HFF-Myc (cell line): ENCODE measurements at places on chromosomes 6 and 20.

- no peak for DNase-seq
Observed at GRCh38 chr20:41006936-41007474, 21.6 kb upstream of the TOP1 start.

GRCh38 chr20:4812641-4813075, 90.9 kb downstream of the PRND start:
- no peak for DNase-seq

DNA sequence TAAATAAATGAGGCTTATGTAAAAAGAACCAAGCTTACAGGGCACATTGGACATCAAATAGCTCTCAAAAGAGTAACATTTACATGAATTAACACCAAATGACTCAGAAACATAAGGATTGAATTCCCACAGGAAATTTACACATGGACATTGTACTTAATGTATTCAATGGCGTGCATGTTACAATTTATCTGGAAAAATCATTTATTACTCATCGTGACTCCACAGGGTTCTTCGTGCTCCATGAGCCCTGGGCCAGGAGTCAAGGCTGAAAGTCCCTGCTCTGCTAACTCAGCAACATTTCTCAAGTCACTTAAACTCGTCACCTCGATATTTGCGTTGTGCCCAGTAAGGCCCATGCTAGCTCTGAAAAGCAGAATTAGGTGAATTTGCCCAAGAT, 158.5 kb downstream of the PHACTR1 start:
- peak; percentile 59 for DNase-seq

- DNase-seq: no peak
Observed at GRCh38 chr6:47034421-47034820, 7.7 kb downstream of the ADGRF1 start.

DNA sequence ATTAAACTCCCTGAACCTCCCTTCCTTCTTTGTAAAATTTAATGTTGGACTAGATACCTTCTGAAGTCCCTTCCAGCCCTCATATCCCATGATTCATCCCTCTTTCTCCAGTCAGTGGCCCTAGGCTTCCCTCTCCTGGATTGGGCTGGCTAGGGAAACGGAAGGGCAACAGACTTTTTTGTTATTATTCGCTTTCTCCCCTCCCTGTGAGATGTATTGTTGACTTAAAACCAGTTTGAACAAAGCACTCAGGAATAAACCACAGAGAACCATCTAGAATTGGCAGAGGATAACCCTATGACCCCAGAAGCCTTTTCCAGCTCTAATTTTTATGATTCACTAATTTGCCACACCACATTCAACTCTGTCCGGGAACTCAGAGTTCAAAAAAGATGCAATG, 239.7 kb upstream of the SUPT3H start:
- no peak for DNase-seq

DNA sequence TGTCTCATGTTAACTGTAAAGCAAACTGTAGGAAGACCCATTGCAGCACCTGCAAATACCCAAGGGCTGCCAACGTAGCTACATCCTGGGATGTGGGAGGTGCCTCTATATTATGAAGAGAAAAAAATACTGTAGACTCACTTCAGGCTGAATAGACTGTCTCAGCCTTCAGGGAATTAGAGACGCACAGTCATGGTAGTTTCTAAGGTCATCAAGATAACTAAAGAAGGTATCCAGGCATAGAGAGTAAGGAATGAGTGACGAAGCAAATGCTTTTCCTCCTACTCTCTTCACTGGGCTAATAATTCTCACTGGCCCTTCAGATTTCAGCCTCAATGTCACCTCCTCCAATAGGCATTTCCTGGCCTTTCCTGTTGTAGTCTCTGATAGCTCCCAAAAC, 121.6 kb upstream of the ECI2 start:
- no peak for DNase-seq

- DNase-seq: no peak
Observed at GRCh38 chr20:41175201-41175651, 37.9 kb downstream of the PLCG1 start.

DNA sequence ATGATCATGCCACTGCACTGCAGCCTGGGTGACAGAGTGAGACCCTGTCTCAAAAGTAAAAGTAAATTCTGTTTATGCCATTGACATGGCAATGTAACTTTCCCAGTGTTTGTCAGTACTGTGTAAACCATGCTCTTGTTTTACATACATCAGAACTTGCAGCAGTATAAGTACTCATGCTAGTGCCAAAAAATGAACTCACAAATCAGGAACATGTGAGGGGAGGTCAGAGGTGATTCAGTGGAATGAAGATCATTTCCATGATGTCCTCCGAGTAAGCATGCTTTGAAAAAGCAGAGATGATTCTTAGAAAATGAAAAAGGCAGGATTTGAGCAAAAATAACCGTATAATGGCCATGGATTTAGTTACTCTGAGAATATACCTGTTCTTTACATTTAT, 81.9 kb downstream of the ANKS1A start:
- peak; percentile 80 for DNase-seq

- no peak for DNase-seq
Observed at GRCh38 chr6:39876826-39877225, 57.4 kb downstream of the MOCS1 start.

- DNase-seq: no peak
Observed at GRCh38 chr6:108432792-108433191, 127.9 kb upstream of the FOXO3 start.

- no peak for DNase-seq
Observed at GRCh38 chr6:157625764-157626163, 197.3 kb upstream of the SNX9 start.

- no peak for DNase-seq
Observed at GRCh38 chr6:105882121-105882803, 203.9 kb upstream of the PRDM1 start.

GRCh38 chr6:3939964-3940363, 90.8 kb downstream of the FAM50B start:
- no peak for DNase-seq

DNA sequence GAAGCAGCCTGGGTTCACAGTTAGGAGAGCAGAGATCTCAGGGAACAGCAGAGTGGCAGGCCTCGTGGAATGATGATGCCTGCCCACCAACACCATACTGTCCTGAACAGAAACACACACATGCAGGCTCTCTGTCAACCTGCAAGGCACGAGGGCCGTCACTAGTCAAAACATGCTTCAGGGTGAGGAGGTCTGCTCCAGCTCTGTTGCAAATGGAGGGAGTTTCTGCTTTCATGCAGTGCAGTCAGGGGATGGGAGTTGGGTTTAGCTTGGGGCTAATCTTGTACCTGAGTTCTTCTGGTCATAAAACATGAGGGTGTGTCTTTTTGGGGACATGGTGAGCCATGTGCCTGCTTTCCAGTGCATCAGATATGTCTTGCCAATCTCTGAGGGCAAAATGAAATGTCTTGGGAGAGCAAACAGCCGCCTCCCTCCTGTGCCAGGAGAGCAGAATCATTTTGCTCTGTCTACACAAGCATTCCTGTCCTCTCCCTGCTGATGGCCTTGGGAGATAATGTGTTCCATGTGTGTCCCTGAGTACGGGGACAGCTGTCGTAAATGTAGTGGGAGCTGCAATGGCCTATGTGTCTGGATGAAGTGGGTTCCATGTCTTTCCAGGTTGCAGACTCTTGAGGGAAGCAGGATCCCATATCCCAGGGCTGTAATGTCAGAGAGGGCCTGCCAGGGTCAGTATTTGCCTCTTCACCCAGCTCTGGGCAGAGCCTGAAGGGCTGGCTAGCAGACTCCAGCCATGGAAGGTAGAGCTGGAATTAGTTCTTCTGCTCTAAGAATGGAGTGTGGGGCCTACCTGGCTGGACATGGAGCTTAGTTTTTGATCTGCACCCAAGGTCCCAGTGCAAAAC, 40.6 kb downstream of the MAFB start:
- no peak for DNase-seq

DNA sequence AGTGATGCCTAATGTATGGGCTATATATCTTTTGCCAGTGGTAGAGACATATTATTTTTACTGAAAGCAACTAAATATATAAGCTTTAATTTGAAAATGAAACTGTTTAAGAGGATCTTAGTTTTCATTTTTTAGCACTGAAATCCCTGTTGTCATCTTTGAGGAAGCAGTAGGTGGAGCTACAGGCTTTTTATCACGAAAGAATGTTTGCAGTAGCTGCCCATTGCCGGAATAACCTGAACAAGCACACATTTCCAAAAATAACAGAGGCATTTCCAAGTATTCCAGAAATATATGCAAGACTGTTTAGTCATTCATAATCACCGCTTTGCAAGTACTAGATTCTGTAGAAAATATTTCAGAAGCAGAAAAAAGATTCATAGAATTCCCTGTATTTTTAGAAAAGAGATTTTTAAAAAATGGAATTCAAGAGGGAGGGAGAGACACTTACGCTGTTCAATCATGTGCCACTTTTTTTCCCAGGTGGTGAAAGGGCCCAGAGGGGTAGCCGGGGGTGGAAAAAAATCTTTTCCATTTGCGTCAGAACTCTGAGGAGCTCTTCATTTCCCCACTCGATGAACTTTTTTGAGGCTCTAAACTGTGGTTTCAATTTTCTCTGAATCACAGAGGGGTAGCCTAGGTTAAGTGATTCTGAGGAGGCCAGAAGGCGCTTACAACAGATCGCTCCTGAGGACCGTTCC, 142.5 kb upstream of the FERMT1 start:
- peak; percentile 36 for DNase-seq

DNA sequence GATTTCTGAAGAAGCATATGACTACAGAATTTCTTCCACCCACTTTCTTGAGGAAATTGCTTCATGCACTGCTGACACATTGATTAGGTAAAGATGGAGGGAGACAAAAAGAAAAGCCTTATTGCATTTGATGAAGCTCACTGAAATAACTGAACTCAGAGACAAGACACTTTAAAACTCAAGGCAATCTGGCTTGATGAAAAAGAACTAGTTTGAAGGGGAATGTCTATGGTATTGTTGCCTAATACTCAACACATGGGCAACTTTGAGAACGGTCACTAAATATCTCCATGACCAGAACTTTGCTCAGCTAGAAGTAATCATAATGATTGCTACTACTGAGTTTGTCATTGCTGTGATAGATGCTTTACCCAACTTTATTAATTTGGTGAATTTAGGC, 38.1 kb downstream of the HTR1B start:
- no peak for DNase-seq

DNA sequence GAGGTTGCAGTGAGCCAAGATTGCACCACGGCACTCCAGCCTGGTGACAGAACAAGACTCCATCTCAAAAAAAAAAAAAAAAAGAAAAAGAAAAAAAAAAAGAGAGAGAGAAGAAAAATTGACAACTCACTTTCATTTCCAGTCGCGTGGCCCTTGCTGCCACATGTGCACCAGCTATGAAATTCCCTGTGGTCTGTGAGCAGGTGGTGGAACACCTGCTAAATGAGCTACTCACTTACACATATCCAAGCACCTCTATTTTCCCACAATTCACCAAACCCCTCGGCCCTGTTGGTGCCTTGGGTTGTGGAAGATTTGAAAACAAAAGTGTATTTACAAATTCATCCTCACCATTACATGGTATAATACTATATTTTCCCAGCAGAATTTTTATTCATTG, 105.2 kb upstream of the ASF1A start:
- no peak for DNase-seq

- DNase-seq: no peak
Observed at GRCh38 chr6:135875446-135875845, 23.9 kb downstream of the PDE7B start.

DNA sequence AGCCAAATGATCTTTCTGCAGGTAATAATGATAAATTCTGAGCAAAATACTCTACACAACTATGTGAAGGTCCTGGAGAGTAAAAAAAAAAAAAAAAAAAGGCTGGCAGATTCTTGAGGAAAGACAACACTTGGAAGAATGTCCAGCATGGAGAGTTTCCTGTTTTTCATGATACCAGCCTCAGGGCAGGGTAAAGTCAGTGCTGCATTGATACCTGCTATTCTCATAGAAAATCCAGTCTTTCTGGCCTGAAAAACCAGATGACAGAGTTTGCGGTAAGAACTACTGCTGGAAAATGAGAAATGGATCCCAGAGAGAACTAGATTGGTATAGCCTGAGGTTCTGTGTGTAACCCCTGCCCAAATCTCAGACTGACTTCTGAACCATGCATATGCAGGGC, 89.1 kb downstream of the AFG1L start:
- DNase-seq: no peak

- DNase-seq: no peak
Observed at GRCh38 chr20:38866265-38867061, 59.8 kb upstream of the FAM83D start.

DNA sequence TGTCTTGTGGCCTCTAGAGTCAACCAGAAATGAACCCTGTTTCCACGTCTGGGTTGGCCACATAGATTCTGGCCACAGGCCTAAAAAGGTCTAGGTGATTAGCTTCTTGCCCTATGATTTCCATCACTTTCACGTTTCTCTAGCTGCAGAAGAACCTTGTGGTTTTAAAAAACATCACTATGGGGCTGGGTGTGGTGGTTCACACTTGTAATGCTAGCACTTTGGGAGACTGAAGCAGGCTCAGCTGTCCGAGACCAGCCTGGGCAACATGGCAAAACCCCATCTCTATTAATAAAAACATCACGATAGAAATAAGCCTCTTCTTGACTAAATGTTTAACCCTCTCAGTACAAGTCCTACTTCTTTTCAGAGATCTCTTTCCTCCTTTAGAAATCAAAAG, 27.6 kb downstream of the POLR1C start:
- DNase-seq: no peak

- no peak for DNase-seq
Observed at GRCh38 chr20:64025826-64026412, 10.1 kb upstream of the C20orf204 start.

DNA sequence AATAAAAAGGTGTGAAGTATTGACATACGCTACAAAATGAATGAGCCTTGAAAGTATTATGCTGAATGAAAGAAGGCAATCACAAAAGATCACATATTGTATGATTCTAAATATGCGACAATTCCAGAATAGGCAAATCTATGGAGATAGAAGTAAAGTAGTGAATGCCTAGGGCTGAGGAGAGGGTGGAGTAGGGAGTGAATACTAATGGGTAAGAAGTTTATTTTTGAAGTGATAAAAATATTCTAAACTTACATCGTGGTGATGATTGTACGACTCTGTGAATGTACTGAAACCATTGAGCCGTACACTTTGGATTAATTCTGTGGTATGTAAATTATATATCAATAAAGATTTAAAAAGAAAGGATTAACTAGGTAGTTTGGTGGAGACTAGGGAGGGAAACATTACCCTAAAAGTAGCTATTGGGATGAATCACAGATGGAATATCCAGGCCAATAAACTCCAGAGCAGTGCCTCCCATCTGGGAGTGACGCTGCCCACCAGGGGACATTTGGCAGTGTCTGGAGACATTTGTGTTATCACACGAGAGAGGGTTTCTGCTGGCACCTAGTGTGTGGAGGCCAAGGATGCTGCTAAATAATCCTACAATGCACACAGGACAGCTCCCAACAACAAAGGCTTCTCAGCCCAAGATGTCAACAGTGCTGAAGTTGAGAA, 214.2 kb upstream of the PCSK2 start:
- DNase-seq: no peak

GRCh38 chr20:48748556-48748955, 79.2 kb downstream of the PREX1 start:
- DNase-seq: no peak
